Activated CD4-positive, CD25-positive, alpha-beta regulatory T cell treated with anti-CD3 and anti-CD28 coated beads, Interleukin-2, amount 50 U/mL, for 72 hours (primary cell): ENCODE measurements at places on chromosomes 2 and 18.
A peak's percentile ranks its signal among the peaks of the same experiment; 100 is the strongest.

- no peak for DNase-seq
Observed at GRCh38 chr18:21187886-21188285, 54.1 kb upstream of the GREB1L start.

DNA sequence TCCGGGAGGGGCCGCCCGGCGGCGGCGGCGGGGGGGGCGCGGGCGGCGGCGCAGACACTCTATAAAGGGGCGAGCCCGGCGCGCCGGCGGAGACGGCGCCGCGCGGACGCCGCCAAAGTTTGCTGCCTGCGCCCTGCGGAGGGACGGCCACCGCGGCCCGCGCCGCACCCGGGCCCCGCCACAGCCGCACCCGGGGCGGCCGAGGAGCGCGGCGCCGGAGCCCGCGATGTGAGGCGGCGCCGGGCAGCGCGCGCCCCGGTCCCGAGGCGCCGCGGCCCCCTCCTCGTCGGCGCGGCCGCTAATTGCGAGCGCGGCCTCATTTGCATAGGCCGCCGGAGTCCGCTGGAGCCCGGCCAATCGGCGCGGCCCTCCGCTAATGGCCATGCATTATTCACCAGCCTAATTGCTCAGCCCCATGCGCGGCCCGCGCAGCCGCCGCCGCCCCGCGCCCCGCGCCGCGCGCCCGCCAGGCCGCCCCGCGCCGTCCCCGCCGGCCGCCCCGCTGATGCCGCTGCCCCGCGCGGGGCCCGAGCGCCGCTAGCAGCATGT, at the start of gene SALL3:
SALL3 (plus strand) TSS at position 89 of the 549 bp plus-strand sequence; CDS start at position 546, 457 bp downstream.
- no peak for DNase-seq

GRCh38 chr2:23636426-23636825, 251.4 kb downstream of the KLHL29 start:
- no peak for DNase-seq

DNA sequence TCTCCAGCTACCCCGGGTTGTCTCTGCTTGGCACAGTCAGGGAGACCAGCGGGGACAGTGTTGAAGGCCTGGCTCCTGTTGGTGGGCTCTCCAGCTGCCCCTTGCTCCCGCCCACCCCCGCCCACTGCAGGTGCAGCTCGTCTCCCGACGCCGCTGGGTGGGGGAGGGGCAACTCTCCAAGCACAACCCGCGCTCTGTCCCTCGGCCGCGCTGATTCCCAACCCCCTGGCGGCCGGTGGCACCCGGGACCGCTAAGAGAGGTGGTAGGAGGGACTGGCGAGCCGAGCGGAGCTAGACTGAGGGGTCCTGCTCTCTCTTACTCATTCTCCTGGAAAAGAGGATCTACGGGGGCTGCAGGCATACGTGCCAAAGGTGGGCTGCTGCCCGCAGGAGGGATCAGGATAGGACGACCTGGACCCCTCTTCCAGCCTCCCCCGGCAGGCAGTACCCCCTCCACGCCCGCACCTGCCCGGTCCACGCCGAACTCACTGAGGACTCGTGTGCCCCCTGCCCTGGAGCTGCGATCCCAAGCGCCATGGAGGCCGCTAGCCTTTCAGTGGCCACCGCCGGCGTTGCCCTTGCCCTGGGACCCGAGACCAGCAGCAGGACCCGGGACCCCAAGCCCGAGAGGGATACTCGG, 44.5 kb downstream of the DDX18 start:
- DNase-seq, result no peak

- DNase-seq, result no peak
Observed at GRCh38 chr2:236612737-236613136, 43.1 kb downstream of the ACKR3 start.

DNA sequence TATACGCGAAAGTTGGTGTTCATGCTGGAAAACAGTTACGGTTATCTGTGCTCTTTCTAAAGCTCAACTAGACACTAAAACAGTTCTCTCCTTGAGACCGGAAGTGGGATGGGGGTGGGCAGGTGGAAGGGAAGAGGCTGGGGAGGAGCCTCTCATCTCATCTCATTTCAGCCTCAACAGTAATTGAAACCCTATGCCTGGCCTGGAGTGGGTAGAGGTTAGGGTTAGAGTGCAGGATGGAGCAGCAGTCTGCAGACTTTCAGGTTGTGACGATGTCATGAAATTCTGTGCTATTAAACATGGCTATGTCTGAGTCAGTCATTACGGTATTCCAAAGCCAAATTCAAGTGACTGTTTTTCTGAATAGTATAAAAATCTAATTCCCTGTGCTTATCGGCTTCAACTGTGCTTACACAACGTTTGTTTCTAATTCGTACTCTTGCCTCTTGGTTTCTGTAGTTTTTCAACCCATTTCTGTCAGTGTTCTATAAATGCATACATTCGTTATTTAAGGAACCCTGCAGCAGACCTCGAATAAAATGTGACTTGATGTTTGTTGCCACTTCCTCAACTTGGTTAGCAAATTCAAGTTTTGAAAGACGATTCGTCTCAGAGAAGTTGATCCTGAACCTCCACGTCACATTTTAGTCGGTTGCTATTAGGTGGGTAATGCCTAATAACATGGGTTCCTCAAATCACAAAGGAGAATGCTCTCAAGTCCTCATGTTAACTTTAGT, 75.8 kb upstream of the TCF7L1 start:
- DNase-seq, result no peak

- no peak for DNase-seq
Observed at GRCh38 chr2:227339098-227339599, 14.1 kb downstream of the MFF start.

- DNase-seq, result no peak
Observed at GRCh38 chr2:127559454-127559853, 24.0 kb downstream of the MYO7B start.

- DNase-seq, result peak; percentile 19
Observed at GRCh38 chr2:239833269-239834109, 191.7 kb downstream of the NDUFA10 start.

DNA sequence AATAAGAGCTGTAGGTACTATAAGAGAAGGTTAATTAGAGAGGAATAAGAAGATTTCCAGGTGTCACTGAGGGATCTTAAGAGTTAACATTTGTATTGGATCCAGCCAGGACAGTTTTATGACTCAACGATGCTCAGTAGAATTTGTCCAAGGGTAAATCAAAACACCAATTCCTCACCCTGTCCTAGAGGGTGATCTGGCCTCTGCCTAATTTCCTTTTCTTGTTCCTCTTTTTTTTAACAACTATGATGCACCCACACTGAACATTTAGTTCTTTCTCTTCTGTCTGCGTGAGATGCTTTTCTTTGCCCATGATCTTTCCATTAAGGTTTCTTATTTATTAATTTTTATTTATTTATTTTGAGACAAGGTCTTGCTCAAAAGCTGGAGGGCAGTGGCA, 92.0 kb downstream of the PMS1 start:
- DNase-seq, result no peak
